ENCODE measurements at places on chromosomes 7 and 10.

GRCh38 chr10:124591123-124591495 is 129.5 kb downstream of the LHPP start:
- no peak for DNase-seq

DNA sequence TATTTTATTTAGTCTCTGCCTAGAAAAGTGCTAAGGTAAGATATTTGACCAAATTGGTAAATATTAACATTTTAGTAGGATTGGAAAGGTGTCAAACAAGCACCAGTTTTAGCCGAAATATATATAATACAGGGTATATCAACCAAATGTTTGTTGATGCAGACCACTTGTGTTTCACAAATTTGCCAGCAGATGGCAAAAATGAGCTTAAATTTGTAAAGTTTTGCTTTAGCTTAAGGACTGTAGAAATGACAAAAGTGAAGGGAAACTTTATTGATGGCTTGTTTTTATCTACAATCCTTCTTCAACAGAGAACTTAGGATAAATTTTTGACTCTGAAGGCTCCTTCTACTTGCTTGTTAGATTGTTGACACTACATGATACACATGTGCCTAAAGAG is 4.8 kb upstream of the POLR1F start:
- peak; percentile 52 for DNase-seq

GRCh38 chr10:132538031-132538789 is 623 bp downstream of the INPP5A start:
- DNase-seq: no peak

DNA sequence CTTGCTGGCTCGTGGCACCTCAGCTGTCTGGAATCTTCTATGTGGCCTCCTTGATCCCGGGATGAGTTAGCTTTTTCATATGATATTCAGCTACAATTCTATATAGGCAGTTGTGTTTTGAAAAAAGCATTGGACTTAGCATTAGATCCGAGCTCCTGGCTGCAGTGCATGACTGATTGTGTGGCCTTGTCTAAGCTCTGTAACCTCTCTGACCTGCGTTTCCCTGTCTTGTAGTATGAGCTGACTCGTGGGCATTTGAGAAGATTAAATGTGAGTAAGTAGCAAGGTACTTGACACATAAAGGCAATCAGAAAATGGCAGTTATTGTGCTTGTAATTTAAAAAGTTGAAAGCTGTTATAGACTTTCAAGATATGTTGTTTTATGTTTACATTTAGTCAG is 85.9 kb downstream of the CCNY start:
- peak; percentile 47 for DNase-seq

GRCh38 chr10:4953405-4953804 is 9.8 kb upstream of the AKR1C1 start:
- DNase-seq: no peak

DNA sequence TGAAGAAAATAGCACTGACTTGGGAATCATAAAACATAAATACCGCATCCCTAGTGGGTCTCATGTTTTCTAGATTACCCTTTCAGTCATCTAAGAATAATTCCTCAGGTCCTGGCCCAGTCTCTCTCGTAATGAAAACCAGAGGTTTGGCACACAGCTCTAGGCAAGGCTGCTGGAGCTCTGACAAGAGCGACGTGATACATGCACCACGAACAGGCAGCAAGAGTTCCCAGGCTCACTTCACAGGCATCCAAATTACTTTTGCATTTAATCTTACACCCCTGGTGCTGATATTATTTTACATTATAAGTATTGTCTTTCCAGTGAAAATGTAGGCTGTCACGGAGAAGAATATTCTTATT is 105.2 kb downstream of the THSD7A start:
- DNase-seq: no peak

GRCh38 chr10:110300486-110300986 is 4.2 kb downstream of the SMNDC1 start:
- no peak for DNase-seq

DNA sequence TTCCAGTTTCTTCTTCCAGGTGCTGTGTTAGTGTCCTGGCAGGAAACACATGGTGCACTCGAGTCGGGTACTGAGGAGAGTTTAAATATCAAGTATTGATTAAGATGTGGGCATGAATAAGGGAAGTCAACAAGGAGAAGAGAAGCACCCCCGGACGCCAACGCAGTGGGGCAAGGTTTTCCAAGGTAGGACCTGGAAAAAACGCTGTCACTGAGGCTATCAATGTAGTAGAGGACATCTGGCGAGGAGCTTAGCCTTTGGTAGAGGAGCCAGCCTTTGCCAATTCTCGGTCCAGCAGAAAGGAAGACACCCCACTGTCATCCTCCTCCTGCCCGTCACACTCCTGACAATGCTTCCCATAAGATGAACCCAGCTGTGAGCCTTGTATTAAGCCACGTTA is 159.6 kb downstream of the TEX36 start:
- DNase-seq: no peak

- no peak for DNase-seq
Observed at GRCh38 chr10:77807706-77808105, 118.8 kb downstream of the DLG5 start.

GRCh38 chr10:50417486-50417885 is 166.2 kb upstream of the ASAH2 start:
- no peak for DNase-seq

- no peak for DNase-seq
Observed at GRCh38 chr7:127207806-127208205, 44.9 kb downstream of the GRM8 start.

DNA sequence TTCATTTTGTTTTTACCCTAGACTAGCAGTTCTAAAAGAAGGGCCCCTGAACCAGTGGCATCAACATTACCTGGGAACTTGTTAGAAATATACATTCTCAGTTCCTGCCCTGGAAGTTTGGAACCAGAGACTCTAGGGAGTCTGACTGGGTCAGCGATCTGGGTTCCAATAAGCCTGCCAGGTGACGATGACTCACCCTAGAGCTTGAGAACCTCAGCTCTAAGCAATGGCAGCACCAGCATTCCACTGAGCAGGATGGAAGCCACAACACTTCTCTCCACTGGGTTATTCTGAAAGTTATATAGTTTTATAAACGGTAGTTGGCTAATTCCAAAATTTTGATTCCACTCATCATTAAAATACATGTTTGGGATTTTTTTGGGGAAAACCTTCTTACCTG is 97.0 kb upstream of the AMPH start:
- DNase-seq: no peak

GRCh38 chr7:91557789-91558404 is 293.7 kb downstream of the FZD1 start:
- no peak for DNase-seq

- DNase-seq: no peak
Observed at GRCh38 chr10:33129996-33130386, 172.0 kb upstream of the ITGB1 start.

GRCh38 chr10:117541405-117541908 is 1.1 kb upstream of the EMX2 start:
- DNase-seq: no peak

GRCh38 chr10:11392776-11393175 is 218.7 kb downstream of the USP6NL start:
- no peak for DNase-seq

DNA sequence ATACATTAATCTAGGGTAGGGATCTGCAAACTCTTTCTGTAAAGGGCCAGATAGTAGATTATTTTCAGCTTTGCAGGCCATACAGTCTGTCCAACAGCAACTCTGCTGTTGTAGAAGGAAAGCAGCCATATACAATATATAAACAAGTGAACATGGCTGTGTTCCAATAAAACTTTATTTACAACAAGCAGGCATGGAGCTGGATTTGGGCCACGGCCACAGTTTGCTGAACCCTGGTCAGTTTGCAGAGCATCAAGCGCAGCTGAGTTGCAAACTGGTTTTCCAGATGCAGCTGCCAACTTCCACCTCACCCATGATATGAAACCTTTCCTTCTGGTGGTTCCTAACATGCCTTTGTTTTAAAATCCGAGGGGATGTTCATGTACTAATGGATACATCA is 310.4 kb upstream of the NFE2L3 start:
- DNase-seq: no peak

DNA sequence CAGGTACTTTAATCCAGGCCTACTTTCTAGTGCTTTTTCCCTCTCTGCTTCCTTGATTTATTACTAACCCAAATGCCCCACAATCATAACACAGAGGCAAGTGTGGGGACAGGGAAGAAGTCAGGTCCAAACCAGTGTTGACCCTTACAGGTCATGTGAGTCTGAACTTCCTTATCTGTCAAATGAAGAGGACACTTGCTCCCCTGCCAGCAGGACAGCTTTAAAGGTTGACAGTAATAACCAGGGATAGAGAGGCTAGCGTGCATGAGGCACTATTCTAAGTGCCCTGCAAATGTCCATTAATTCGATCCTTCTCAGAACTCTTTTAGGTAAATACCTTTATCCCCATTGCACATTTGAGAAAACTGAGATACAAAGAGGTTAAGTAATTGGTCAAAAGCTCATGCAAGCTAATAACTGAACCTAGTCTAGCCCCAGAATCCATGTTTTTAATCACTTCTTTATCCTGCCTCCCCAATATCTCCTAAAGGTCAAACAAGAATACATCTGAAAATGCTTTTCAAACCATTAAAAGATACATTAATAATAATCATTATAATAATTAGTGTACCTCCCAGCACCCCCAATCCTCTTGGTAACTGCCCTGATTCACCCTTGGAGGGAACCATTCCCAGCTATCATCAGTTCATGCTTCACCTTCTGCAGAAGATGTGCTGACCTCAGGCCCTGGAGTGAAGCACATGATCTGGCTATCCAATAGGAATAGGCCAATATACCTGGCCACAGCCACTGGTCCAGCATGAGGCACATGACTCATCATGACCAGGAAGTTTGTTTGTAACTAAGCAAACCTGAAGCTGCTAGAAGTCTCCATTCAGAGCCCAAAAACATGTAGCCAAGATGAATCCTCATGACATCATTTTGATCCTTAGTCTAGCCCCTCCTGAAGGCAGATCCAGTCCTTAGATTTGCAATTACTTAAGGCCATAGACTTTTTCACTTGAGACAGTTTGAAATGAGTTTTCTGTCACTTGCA is 40.7 kb downstream of the SGMS1 start:
- no peak for DNase-seq

DNA sequence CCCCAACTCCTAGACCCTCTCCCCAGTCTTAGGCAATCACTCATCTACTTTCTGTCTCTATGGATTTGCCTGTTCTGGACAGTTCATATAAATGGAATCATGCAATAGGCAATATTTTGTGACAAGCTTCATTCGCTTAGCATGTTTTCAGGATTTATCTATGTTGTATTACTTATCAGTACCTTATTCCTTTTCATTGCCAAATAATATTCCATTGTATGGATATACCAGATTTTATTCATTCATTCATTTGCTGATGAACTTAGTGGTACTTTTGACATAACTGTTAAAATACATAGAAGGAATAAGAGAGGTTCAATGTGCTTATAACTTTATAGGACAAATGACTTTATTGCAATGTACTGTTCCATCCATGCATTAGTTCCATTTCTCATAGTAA is 231.0 kb downstream of the SNX10 start:
- DNase-seq: no peak

DNA sequence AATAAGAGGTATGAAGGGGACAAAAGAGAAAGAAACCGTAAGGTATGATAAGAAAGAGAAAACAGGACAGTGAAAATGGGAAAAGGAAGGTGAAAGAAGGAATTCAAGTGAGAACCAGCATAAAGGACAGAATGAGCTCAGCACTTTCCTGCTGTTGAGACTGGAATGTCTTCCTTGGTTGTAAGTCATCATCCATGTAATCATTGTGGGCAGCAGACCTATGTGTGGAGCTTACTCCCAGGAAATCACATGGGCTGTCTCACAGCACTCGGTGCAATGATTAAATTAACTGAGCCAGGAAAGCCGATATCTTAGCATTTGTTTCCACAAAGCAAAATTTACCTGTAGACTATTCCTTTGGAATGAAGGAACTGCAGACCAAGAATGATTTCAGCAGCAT is 118.1 kb downstream of the PRKCQ start:
- DNase-seq: no peak

DNA sequence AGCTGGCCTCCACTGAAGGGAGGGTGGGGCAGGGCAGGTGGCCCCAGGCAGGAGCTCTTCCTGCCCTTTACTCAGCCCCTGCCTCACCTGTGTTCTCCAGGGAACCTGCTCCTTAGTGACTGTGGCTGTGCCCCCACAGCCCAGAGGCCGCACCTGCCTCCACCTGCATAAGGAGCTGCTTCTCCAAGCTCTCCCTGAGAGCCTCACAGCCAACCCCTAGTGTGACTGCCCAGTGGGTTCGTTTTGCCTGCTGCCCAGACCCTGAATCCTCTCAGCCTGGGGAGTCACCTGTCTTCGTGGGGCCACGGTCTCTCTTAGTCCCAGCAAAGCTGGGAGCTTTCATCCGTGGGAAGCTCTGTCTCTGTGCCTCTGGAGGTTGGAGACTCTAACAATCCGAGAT is 94.4 kb downstream of the GLRX3 start:
- no peak for DNase-seq

DNA sequence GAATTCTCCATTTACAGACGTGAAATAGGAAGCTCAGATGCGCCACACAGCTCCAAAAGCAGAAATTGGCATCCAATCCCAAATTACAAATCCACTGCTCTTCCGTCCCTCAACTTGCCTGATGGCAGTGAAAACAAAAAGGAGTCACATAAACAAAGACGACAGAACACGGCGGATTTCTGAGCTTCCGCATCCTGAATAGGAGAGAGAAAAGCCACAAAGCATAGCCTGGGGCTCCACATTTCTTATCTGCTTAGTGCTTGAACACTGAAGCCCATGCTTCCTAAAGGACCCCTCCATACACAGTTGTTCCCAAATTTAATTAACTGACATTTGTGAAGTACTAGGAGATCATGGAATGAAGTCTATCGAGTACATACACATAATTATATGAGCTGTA is 32.6 kb downstream of the BEND7 start:
- DNase-seq: no peak
